ENCODE measurements at places on chromosomes 11 and 22.

DNA sequence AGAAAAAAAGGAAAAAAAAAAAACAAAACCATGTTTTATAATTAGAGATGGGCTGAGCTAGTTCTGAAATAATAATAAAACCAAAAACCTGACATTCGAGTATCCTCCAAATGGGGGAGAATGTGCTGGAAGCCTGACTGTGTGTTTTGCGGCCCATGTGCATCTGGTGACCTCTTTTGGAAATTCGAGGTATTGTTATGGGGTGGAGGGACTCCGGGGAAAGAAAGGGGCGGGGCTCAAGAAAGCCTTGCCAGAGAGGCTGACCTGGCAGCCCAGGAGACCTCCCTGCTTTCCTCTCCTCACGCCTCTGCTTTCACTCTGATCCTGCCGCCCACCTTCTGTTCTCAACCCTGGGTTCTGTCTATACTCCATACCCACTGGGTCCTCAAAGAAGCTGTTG is 72.9 kb downstream of the CTTN start:
- DNase-seq, result no peak

DNA sequence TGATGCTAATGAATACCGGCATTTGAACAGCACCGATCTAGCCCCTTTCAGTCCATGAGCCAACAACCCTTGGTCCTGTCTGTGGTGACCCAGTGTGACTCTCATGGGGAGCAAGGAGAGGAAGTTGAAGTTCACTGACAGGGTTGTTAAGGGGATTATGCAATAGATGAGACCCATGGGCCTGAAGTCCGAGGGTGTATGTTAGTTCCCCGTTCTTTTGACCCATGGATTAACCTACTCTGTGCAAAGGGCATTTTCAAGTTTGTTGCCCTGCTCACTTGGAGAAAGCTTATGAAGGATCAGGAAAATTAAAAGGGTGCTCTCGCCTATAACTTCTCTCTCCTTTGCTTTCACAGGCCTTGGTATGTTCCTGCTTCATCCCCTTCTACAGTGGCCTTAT is 4.9 kb downstream of the PNPLA3 start:
- DNase-seq, result no peak

GRCh38 chr11:24637520-24637919 is 140.7 kb downstream of the LUZP2 start:
- no peak for DNase-seq

- no peak for DNase-seq
Observed at GRCh38 chr11:79074547-79074946, 366.3 kb downstream of the TENM4 start.

DNA sequence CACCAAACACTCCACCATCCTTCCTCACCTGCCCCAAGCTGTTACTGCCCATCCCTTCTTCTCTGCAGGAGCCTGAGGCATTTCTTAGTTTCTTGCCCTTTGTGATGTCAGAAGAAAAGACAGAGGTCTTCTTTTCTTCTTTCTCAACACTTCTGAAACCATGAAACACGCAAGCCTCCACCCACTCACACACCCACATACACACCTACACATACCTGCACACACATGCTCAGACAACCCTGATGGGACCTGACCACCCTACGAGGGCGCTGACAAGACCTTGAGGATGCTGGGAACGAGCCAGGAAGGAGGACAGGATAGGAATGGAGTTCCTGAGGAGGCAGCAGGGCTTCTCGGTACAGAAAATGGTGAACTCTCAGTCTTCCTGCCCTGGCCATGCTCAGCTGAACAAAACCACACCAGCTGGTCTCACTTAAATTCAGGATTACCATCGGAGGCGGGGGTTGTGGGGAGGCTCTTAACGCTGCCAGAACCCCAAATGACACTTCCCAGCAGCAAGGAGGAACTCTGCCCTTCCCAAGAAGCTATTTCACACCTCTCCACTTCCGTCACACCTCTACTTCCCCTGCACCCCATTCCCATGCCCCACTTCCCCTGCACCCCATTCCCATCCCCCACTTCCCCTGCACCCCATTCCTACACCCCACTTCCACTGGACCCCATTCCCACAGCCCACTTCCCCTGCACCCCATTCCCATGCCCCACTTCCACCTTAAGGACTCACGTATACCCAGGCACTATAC is 41.0 kb downstream of the CSF2RB start:
- DNase-seq, result no peak

- DNase-seq, result no peak
Observed at GRCh38 chr11:119974051-119974450, 163.9 kb downstream of the TRIM29 start.

DNA sequence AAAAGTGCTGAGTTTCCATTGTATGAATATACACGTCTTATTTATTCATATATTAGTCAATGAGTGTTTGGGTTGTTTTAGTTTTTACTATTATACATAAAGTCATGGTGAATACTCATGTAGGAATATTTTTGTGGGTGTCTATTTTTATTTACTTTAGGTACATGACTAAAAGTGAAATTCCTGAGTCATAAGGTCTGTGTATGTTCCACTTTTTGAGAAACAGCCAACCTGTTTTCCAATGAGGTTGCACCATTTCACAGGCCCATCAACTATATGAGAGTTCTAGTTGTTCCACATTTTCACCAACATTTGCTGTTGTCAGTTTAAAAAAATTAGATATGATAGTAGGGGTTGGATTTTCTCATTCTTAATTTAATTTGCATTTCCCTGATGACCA is 6.6 kb upstream of the OR6X1 start:
- DNase-seq, result no peak

DNA sequence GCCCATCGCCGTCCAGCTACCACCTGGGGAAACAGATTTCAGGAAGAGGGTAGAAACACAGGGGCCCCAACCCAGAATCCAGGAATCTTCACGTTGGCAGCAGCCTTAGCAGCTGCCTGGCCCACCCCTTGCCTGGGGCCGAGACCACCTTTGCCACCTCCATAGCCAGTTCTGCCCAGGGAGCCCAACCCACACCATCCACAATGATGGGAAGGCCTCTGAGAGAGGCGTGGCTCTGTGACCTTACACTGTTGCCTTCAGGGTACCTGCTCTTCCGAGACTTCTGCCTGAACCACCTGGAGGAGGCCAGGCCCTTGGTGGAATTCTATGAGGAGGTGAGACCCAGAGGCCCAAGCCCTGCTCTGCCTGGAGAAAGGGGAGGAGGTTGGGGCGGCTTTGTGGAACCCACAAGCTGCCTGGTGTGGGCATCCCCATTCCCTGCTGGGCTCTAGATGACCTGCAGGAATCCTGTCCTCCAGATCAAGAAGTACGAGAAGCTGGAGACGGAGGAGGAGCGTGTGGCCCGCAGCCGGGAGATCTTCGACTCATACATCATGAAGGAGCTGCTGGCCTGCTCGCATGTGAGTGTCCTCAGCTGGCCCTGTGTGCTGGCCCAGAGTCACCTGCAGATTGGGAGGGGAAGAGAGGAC is 10.0 kb upstream of the ANKRD13D start:
- DNase-seq, result no peak

DNA sequence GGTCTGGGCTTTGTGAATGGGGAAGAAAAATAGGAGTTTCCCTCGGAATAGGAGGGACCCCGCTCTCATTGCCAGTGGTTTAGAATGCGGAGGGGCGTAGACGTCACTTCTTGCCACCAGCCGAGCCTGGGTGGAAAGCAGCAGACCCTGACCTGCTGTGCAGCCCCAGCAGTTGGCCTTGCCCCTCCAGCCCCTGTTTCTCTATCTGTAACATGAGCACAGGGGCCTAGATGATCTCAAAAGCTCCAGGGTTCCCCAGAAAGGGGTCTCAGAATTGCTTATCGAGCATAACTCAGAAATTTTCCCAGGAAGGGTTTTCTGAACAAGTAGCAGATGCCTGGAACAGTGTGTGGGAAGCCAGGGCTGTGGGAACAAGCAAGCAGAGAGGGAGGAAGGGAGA is 43.9 kb downstream of the C11orf91 start:
- no peak for DNase-seq

GRCh38 chr11:31808721-31809540 is 2.2 kb downstream of the PAX6 start:
- DNase-seq, result no peak

DNA sequence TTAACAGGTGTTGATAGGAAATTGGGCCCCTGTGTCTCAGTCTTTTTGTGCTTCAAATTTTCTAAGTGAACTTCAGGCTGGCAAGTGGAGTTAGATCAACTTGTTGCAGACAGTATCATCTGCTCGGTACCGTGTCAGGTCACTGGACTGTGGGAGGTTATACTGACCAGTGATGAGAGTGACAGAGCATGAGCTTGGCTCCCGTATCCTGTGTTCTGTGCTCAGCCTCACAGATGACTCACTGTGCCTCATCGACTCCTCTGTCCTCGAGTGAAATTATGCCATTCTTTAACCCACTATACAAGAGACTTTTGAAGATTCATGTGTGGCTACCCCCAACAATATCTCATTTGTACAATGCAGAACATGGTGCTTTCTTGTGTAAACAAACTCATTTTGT is 7.9 kb downstream of the GRAP2 start:
- DNase-seq, result no peak

GRCh38 chr11:31323145-31323544 is 46.4 kb downstream of the DCDC1 start:
- DNase-seq, result no peak

GRCh38 chr11:73313652-73314051 is 5.6 kb downstream of the ARHGEF17 start:
- DNase-seq, result no peak

GRCh38 chr11:45669146-45669545 is 3.7 kb upstream of the CHST1 start:
- no peak for DNase-seq

GRCh38 chr22:43848366-43849171 is 13.7 kb downstream of the SULT4A1 start:
- DNase-seq, result no peak

DNA sequence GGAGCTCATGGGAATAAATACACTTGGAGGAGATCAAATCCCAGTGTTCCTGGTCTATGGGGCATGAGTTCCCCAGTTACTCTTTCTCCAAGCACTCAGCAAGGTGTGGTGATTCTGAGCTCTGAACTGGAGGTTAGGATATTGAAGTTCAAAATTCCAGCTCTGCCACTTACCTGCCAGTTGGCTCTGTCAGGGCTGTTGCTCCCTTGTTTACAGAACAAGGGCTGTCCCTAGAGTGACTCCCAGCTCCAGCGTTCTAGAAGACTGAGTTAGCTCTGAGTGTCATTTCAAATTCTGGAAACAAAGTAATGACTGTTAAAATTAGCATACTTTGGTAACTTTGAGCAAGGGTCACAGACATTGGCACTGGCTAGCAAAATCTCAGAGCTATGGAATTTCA is 69.7 kb upstream of the ZBED5 start:
- no peak for DNase-seq

DNA sequence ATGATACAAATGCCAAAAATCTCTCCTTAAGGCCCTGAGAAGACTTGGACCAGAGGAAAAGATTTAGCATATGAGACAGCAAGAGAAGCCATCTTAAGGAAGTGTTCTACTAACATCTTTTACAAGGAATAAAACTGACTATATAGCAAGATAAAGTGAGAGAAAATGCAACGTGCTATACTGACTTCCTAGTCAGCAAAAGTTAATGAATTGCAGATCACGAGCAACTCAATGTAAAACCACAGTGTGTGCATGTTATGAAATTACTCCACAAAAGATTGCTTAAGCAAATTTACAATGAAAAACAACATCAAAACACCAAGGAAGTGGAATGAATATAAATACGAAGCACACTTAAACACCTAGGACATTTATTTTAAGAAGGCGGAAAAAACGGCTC is 187.5 kb downstream of the CADM1 start:
- no peak for DNase-seq

DNA sequence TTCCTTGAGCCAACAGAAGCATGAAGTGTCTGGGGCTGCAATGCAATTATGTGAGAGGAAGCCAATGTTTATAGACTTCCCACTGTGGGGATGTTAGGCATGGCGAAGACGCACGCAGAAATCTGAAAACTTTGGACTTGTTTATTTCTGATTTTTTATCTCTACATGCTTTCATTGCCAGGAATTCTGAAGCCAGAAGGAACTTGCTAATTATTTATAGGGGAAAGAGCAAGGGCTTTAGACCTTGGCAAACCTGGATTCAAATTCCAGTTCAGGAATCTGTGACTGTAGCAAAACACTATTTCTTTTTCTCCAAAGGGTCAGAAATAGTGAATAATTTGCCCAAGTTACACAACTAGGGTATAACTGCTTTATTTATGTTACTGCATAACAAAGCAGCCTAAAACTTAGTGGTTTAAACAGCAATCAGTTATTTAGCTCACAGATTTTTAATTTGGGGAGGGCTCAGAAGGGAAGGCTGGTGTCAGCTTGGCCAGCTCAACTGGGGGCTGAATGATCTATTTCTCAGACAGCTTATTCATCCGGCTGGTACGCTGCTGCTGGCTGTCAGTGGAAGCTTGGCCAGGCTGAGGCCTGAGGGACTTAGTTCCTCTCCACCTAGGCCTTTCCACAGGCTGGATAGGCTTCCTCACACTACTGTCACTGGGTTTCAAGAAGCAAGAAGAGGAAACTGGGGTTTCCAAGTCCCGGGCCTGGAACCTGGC is 1.9 kb upstream of the OR6Q1 start:
- no peak for DNase-seq

- no peak for DNase-seq
Observed at GRCh38 chr11:94754335-94754734, 13.8 kb upstream of the AMOTL1 start.

DNA sequence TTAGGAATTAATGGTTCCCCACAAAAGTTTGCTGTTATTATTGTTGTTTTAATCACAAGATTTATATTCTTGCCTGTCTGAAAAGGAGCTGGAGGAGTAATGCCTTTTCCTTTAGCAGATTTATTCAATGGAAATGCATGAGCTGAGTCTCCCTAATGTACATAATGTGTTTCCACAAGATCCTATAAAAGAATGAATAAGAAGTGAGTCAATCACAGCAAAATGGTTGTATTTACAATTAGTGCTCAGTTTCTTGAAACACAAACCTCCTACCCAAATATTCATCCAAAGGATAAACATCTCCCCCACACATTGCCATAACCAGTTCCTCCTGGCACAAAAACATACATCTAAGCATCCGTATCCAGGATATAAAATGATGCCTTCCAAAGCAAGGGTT is 33.3 kb downstream of the ME3 start:
- DNase-seq, result no peak

GRCh38 chr11:98300719-98301118 is 720.0 kb upstream of the CNTN5 start:
- DNase-seq, result no peak

GRCh38 chr22:49812838-49813237 is 14.8 kb downstream of the BRD1 start:
- no peak for DNase-seq

GRCh38 chr11:122358292-122358691 is 242.3 kb upstream of the BLID start:
- no peak for DNase-seq

Measured in stimulated activated CD4-positive, alpha-beta T cell treated with anti-CD3 and anti-CD28 coated beads, TNF-alpha, amount 100 ng/mL, for 48 hours (primary cell).